ENCODE measurements at places on chromosomes 5 and 9. TPM values are rescaled to one million over a fixed set of nuclear protein-coding genes. Genes with fewer than 3 reads are reported as not detected.

Gene C5orf58
- not detected for total RNA-seq

Gene SLC1A3
- total RNA-seq, result 24.2 TPM

Gene PLPP7
- total RNA-seq, result 81.3 TPM

Gene ANKRA2
- 40.8 TPM for total RNA-seq

Gene ADGRD2
- total RNA-seq, result not detected

Gene DYNC2I2
- total RNA-seq, result 37.0 TPM

Gene ZNF454
- 4.7 TPM for total RNA-seq

Gene SPATA31E1
- not detected for total RNA-seq

Gene MOB3B
- total RNA-seq, result 4.2 TPM

Gene GRM6
- not detected for total RNA-seq

Gene PCDH12
- 20.1 TPM for total RNA-seq

Gene GNA14
- total RNA-seq, result 5.9 TPM

Gene AQP7
- 8.4 TPM for total RNA-seq

Gene CDC20B
- total RNA-seq, result not detected

Gene CARTPT
- not detected for total RNA-seq

Gene SLC6A19
- not detected for total RNA-seq

Gene BARHL1
- not detected for total RNA-seq

Gene CERCAM
- 63.2 TPM for total RNA-seq

Gene NR5A1
- not detected for total RNA-seq

Gene CTNND2
- 2.4 TPM for total RNA-seq

Gene MYOZ3
- total RNA-seq, result 51.5 TPM

Gene BSPRY
- total RNA-seq, result 2.6 TPM

Gene TEX48
- not detected for total RNA-seq

Gene FUT7
- 0.10 TPM for total RNA-seq

Gene TSSK1B
- not detected for total RNA-seq

Gene EFNA5
- total RNA-seq, result 11.1 TPM

Gene TSTD2
- total RNA-seq, result 26.7 TPM

Gene FAM78A
- total RNA-seq, result 16.7 TPM

Gene CFAP157
- total RNA-seq, result not detected

Gene FOXD4L5
- total RNA-seq, result not detected

Gene MARCHF11
- not detected for total RNA-seq

Gene KIF4B
- 0.10 TPM for total RNA-seq

Gene REEP2
- total RNA-seq, result 4.1 TPM

Gene DMRTA1
- 1.9 TPM for total RNA-seq

Gene TUSC1
- total RNA-seq, result 20.7 TPM

Gene SLC6A3
- 0.10 TPM for total RNA-seq

Gene ANGPTL2
- 78.1 TPM for total RNA-seq

Gene DMRT1
- not detected for total RNA-seq

Gene PPP3R2
- not detected for total RNA-seq

Gene SLC25A2
- not detected for total RNA-seq

Gene NEURL1B
- 46.1 TPM for total RNA-seq

Gene WNT8A
- not detected for total RNA-seq

All from tongue (tissue), 3 donors.